COLO829 (cell line): ENCODE measurements at places on chromosomes 6 and 20.
A peak's percentile ranks its signal among the peaks of the same experiment; 100 is the strongest.

GRCh38 chr6:26131618-26132017, 44.4 kb downstream of the HFE start:
- no peak for DNase-seq

DNA sequence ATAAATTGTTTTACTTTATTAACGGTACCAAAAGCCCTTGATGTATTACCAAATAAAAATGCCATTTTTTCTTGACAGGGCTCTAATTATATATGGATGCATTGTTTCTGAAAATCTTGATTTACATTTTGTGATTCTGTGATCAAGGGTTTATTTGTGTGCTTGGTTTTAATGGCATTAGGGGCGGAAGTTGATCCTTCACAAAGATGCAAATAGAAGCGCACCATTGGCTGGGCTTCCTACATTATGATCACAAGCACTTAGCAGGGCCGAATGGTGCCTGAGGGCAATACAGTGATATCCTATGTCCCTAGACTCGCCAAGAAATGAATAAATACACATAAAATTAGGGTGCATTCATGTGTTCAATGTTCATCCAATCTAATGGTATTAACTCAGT, 172.9 kb upstream of the UST start:
- DNase-seq, result peak; percentile 54

GRCh38 chr20:16132036-16132798, 441.0 kb downstream of the KIF16B start:
- no peak for DNase-seq

DNA sequence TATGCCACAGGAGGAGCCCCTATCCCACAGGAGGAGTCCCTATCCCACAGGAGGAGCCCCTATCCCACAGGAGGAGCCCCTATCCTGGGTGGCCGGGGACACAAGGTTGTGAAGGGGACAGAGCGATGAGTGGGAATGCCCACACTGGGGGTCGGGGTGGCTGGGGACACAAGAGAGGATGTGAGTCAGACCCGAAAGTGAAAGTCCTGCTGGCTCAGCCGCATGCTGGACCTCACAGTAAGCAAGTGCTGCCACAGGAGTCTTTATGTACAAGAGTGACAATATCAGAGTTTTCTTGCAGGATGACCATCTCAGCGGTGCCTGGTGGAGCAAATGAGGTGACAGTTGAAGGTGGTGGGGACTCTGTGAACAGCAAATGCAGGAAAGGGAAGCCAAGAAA, 93.7 kb downstream of the PSMB1 start:
- no peak for DNase-seq

GRCh38 chr20:2768632-2769015, 31.8 kb downstream of the CPXM1 start:
- DNase-seq, result no peak

GRCh38 chr6:90249034-90249433, 47.6 kb downstream of the BACH2 start:
- DNase-seq, result no peak

DNA sequence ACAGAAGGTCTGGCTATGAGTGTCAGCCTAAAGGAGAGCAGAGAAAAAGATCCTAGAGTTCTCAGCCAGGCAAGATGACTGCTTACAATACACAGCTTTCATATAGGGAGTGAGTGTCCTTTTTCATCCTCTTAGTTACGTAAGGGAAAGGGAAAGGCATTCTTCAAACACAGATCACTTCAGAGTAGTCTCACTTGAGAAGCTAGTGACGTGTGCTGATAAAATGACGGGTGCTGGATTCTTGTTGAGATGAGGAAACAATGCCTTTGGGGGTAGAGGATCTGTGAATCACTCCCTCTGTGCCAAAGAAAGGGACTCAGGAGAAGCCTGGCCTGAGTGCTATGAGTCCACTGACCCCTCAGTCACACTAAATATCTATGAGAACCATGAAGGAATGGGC, 117.3 kb downstream of the QRSL1 start:
- DNase-seq, result peak; percentile 60

GRCh38 chr6:112468359-112468758, 121.2 kb downstream of the RFPL4B start:
- no peak for DNase-seq

GRCh38 chr6:31814677-31815024, 432 bp downstream of the HSPA1L start:
- DNase-seq, result peak; percentile 99

GRCh38 chr6:92762443-92763273, 656.7 kb downstream of the EPHA7 start:
- DNase-seq, result no peak

DNA sequence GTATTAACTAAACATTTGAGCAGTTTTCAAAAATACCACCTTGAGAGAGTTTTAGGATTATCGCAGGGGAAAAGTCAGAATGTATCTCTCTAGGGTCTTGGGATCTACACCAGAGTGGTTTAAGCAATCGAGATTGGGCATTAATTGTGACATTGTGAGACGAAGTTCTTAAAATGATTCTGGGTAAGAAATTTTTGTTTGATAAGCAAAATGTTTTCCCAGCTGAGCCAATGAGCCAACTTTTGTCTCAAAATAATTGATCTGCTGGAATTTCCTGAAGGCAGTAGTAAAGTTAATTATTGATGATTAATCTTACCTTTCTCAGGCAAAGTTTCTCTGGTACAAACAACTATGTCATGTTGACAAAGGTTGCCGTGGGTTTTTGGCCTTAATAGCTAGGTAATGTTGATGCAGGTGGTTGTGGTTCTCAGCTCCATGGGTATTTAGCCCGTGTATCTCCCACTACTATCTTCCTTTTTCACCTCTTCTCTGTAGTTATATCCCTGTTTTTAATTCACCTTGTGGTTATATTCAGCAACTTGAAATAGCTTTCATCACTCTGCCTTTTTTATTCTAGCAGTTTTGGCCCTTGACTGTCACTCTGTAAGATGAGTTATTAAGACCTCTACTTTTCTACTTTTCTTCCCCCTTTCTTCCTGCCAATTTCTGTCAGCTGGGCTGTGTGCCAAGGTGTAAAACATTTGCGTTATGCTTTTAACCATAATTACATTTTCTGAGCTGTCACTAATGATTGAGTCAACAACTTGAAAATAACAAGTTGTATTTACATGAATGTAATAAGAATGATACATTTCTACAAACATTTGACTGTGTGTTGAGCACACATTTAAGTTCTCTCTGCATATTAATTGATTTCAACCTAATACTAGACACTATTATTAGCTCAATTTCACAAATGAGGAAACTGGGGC, 368.3 kb upstream of the BTBD3 start:
- no peak for DNase-seq

GRCh38 chr6:155628306-155628705, 172.7 kb upstream of the NOX3 start:
- DNase-seq, result no peak

DNA sequence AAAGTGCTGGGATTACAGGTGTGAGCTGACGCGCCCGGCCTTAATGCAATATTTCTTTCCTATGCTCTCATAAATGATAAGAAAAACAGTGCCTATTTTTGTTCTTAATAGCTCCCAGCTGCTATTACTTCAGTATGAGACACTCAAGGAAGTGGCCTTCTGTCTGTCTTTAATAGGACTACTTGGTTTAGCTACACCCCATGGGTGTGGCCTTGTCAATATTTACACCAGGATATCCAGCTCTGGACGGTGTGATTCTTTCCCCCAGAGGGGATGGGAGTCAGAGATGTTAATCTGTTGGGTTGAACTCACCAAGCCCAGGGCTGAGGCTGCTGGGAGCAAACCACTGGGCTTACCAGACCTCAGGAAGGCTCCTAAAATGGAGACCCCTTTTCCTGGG, 134.2 kb downstream of the CEP57L1 start:
- no peak for DNase-seq

DNA sequence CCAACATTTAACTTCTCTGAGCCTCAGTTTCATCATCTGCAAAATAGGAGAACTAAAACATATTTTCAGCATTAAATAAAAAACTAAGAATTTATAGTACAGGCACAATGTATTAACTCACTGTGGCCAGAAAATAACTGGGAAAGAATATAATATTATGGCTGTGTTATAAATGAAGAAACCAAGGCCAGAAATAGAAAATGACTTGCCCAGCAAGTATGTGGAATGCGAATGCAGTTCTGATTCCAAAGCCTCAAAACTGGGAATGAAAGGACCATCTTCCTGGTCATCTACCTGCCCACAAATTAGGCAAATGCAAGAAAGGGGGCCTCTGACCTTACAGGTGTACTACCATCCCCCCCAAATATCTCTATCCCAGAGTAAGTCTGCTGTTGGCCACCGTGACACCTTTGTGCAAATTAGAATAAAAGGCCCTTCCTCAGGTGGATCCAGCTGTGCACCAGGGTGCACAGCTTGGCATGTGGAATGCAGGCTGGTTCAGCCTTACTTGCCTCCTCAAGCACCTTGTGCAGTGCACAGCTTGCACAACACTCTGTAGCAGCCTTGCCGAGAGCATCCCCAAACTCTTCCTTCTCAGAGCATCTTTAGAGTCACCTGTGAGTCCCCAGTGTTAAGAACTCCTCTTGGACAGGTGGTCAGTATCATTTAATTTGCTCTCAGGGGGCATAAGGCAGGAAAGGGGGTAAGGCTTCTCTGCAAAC, 4.4 kb downstream of the SLC13A3 start:
- DNase-seq, result no peak

DNA sequence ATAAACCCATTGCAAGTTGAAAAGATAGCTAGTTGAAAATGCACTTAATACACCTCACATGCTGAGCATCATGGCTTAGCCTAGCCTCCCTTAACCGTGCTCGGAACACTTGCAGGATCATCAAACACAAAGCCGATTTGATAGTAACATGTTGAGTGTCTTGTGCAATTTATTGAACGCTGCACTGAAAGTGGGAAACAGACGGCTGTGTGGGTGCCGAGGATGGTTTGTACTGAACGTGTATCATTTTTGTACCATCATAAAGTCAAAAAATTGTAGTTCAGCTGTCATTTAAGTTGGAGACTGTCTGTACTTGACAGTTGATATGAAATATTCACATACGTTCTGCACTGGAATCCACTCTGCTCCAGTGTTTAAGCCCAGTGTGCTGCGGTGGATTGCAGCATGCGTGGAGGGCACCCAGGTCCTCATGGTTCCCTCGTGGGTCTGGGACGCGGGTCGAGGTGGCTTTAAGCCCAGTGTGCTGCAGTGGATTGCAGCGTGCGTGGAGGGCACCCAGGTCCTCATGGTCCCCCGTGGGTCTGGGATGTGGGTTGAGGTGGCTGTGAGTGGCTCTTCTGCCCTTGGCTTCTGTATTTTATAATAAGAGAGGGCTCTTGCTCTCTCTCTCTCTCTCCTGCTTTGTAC, 77.0 kb downstream of the CDH4 start:
- no peak for DNase-seq

DNA sequence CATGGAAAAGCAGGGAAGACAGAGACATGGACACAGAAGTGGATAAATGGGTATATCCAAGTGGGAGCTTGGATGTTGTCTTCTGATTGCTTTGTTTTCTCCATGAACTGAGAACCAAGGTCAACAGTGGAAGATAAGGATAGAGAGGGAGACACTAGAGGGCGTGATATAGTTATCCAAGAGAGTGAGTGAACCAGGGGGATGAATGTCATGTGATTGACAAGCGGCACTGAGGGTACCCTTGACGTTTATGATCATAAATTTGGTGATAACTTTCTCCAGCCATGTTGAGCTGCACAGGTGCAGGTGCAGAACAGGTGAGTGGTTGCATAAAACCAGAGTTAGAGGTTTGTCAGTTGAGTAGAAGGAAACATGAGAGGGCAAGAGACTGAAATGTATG, 20.7 kb downstream of the EBF4 start:
- no peak for DNase-seq

DNA sequence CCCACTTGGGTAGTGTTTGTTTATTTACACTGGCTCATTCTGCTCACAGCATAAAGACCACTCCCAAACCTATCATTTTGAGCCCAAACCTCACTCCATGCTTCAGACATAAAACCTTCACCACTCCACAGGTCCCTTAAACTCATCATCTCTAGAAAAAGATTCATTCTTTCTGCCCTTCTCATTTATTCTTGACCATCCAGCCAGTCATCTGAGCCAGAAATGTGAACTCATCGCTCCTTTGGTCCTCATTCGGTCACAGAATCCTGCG, 12.4 kb downstream of the TPMT start:
- DNase-seq, result no peak

GRCh38 chr6:684831-685636, 7.9 kb downstream of the EXOC2 start:
- DNase-seq, result no peak

- DNase-seq, result peak; percentile 59
Measured at GRCh38 chr20:2619961-2620595, 32.4 kb upstream of the NOP56 start.

GRCh38 chr6:15588971-15589634, 73.7 kb downstream of the DTNBP1 start:
- peak; percentile 34 for DNase-seq

DNA sequence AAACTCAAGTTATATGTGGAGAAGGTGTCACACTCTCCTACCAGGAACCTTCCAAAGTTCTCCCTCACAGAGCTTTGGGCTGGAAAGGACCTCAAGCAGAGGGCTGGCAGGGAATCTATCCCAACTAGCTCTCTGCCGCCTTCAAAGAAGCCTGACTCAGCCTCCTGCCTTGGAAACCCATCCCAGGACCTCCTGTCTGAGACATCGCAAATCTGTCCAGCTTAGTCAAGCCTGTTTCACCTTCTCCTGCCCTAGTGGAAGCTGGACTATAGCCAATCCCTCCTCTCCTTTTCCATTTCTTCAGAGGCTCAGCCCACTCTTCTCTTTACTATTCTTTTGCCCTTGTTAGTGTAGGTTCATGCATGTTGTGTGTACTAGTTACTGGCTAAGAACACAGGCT, 48.2 kb upstream of the FOXP4 start:
- no peak for DNase-seq

DNA sequence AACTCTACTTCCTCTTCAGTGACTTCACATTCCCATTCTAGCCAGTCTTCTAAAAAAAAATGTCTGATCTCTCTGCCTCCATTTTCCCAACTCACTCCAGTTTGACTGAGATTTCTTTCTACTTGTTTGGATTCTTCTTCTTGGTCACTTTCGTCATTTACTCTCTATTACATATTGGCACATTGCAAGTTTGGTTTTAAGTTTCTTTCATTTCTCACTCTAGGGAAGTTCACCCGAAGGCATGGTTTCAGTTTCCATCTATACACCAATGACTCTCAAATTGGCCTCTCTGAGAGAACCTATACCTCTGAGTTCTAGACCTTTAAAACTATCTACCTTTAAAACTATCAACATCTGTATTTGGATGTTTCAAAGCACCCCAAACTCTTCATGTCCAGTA, 51.3 kb downstream of the CD109 start:
- DNase-seq, result no peak

- no peak for DNase-seq
Measured at GRCh38 chr20:36043441-36043840, 75.1 kb downstream of the CNBD2 start.

GRCh38 chr6:129623008-129623732, 86.8 kb downstream of the ARHGAP18 start:
- no peak for DNase-seq

- peak; percentile 36 for DNase-seq
Measured at GRCh38 chr6:118787724-118788423, 106.1 kb upstream of the ASF1A start.

- no peak for DNase-seq
Measured at GRCh38 chr20:16107172-16107870, 465.9 kb downstream of the KIF16B start.

- no peak for DNase-seq
Measured at GRCh38 chr6:64539917-64540316, 904.3 kb downstream of the PHF3 start.
